ENCODE measurements at places on chromosomes 4 and X.

GRCh38 chr4:16092682-16093319, 9.0 kb upstream of the PROM1 start:
- no peak for DNase-seq

DNA sequence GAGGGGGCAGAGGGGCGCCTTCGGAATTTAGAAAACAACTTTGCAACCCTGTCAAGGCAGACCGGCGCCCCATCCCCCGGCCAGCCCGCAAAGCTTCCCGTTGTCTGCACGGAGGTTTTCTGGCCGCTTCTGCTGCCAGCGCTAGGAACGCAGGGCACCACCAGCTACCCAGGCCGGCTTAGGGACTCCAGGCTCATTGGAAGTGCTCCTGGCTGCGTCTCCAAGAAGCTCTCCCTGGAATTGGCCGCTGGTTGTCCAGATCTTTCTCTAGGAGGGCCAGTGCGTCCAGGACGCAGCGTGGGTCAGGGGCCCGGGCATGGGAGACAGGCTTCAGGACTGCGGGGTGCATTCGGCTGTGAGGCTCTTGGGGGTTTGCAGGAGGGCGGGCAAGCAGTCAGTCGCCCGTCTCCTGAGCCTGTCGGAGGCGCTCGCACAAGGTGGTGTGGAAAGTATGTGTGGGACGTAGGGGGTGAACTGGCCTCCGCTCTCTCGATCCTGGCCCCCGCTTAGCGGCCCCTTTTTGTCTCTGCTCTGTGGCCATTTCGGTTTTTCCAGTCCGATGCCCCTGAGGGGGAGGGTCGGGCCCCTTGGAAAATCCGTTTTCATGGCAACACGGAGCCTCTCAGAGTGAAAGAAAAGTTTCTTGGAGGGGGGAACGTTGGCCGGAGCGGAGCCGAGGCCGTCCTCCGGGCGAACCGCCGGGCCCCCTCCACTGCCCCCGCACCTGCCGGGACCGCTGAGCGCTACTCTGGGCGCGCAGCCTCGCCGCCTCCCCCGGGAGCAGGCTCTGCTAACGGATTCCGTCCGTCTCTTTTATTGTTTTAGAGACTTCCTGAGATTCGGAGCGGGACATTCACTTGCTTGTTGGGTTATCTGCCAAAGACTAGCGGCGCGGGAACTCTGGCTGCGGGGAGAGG, 810 bp upstream of the SOX3 start:
- no peak for DNase-seq

DNA sequence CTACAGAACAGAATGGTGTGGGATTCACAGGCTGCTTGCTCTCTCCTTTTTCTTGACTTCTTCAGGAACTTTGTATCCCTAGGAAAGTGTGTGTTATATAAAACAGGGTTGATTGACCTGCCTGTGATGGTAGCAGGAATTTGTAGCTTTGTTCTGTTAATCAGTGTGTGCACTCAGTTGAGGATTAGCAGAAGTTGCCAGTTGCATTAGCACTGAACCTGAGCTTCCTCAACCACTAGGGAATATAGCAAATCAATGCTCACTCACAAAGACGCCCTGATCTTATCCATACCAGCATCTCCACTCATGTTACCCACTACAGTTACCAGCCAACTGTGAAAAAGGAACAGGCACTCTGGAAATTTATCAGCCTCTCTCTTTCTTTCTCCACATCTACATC, 319.1 kb upstream of the EMCN start:
- no peak for DNase-seq

DNA sequence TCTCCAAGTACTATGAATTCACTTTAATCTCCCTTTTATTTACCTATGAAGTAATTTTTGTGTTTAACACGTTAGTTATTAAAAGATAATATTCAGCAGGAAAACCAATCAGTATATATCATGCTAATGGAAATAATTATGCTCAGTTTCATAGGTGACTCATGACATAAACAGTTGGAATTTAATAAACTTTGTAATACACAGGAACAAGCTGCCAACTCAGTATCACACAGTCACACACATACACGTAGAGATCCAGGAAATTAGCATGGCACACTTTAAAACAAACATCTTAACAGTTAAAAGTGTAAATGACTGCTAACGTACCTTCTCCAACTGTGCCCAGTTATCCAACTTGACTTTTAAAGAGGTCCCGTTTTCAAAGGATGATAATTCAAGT, 2.3 kb downstream of the SPATA4 start:
- DNase-seq = no peak

GRCh38 chr4:70687392-70687791, 940 bp upstream of the UTP3 start:
- DNase-seq = no peak

DNA sequence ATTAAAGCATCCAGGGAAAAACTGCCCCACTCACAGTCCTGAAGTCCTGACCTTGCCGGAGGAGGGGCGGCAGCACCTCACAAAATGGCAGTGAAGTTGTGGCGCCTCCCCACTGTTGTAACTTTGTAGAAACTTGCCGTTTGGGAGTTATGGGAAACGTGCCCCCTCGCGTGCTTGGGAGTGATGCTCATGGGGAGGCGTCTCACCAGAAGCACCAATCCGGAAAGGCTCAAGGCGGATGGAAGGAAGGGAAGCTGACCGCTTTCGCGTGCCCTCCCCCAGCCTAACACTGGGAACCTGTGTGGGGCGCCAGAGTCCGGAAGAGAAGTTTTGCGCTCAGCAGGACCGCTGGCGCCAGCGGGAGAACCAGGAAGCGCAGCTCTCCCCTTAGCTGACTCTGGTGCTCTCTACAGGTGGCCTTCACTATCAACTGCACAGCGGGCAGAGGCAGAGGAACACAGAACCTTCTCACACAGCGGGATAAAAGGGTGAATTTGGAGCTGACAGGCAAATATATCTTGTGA, at the start of the genes CT45A10 and SAGE1:
TSS of gene CT45A10 (minus strand) at position 151 of the 524 bp plus-strand sequence. CDS start 8,100 bp downstream, outside the sequence.
TSS of gene SAGE1 (plus strand) at position 423 of the 524 bp plus-strand sequence. CDS start 2,527 bp downstream, outside the sequence.
- DNase-seq = no peak

DNA sequence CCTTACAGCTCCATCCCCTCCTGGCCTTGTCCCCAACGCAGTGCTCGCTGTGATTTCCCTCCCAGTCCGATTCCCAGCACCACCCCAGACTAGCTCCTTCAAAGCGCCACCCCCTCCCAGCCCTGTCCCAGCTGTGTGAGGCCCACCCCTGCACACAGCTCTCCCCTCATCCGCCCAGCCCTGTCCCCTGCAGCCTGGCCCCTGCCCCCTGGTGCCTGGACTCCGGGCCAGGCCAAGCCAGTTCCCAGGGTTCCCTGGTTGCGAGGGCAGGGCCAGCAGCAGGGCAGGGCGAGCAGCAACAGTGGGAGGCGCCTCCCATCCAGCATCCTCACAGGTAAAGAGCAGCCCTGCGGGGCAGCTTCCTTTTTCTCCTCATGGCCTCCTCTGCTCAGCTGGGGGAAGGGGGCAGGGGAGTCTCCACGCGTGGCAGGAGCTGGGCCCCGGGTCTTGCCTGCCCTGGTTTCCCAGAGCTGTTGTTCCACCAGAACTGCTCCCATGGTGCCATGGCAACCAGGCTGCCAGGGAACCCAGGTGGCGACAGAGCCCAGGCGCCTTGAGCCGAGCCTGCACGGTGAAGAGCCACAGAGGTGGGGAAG, 24.8 kb downstream of the IQSEC2 start:
- DNase-seq = no peak

DNA sequence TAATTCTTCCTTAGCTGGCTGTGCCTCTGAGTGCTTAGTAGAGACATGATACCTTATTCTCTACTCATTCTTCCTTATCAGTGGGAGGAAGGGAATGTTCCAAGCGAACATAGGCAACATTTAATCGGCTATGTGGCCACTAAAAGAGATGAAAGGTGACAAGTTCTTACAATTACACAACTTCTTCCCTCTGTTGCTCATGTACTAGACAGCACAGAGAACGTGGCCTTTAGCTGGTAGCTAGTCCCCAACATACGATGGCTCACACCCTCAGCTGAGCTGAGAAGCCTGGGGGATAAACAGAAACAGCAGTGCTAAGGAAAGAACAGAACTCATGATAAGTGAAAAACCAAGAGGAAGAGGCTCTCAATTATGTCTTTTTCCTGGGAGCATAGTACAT, 52.2 kb downstream of the APOO start:
- DNase-seq = no peak

GRCh38 chr4:42676066-42676951, 19.4 kb upstream of the ATP8A1 start:
- DNase-seq = no peak

DNA sequence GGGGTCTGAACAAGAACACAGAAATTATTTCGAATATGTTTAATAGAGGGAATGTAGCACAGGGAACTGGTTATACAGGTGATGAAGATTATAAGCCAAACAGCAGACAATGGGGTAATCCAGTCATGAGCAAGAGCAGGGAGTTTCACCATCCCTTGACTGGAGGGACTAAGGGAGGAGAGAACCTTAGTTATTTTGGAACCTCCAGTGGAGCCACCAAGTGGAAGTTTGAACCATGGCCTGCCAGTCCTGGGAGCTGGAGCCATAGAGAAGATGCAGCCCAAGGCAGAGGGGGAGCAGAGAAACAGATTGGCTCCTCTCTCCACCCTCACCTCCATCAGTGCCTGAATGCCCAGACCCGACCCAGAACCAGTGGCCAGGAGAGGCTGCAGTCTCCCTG, 264.6 kb upstream of the RASGEF1B start:
- no peak for DNase-seq

DNA sequence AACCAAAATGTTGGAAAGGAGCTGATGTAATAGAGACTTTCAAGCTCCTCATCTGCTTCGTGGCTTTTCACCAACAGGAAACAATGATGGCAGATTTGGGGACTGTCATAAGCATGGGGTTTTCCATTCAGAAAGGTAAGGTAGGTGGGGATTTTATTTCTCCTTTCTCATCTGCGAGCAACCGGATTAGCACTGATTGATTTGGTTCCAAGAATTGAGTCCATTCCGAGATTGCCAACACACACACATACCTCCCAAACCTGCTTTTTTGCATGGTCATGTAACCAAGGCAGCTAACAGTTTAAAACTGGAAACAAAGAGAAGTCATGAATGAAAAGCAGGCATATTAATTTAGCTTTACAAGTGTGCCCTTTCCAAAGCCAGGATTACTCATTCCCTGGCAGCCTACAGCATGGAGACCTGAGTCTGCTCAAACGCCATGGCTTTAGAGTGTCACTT, 63.0 kb upstream of the LNX1 start:
- DNase-seq = no peak

DNA sequence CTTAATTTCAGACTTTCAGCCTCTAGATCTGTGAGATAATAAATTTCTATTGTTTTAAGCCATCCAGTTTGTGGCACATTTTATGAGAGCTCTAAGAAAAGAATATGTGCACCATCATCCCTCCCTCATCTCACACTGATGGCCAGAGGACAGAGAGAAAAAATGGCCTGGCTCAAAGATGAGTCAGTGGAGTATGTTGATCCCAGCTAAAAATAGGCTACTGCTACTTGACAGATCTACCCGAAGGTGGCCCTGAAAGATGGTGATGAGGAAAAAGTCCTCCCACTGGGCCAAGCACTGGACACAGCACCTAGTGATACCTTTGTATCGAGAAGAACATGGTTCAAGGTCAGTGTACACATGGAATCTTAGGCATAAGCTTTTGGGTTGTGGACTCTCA, 38.2 kb upstream of the DCTD start:
- no peak for DNase-seq

DNA sequence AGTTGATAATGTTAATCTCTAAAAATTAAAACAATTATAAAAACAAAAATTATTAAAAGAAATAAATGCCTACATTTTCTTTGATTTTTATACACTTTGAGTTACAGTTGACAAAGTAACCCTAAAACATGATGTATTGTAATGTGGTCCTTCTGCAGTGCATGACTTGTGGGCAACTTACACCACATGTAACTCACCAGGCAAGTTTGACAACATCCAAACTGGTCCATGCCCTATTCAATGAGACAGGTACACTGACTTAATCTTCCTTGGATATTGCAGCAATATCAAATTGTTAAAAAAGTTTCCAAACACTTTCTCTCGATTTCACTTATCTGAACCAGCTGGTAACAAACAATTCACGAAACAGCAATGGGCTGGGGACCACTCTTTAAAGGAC, 81.5 kb downstream of the FTHL17 start:
- DNase-seq = no peak

- DNase-seq = no peak
Observed at GRCh38 chr4:70874268-70875156, 27.7 kb upstream of the MOB1B start.

DNA sequence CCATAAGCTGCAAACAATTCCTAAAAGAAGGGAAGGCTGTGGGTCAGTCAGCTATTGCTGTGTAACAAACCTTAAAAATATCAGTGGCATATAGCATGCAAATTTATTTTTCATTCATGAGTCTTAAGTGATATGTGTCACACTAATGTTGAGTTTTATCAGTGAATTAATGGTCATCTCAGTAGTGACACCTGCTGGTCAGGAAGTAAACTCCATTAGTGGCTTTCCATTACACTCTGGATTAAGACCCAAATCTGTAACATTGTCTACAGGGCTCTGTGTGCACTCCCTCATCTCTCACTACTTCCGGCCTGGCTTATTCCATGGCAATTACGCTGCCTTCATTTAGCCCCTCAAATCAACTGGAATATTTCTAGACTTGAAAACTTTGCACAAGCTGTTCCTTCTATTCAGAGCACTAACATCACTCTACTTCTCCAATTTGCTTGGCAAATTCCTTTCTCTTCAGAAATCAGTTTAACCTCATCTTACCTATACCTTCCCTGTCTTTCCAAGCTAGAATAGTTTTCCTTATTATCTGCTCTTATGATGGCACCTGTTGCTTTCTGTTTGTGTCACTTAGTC, 217.3 kb upstream of the TAPT1 start:
- DNase-seq = no peak

DNA sequence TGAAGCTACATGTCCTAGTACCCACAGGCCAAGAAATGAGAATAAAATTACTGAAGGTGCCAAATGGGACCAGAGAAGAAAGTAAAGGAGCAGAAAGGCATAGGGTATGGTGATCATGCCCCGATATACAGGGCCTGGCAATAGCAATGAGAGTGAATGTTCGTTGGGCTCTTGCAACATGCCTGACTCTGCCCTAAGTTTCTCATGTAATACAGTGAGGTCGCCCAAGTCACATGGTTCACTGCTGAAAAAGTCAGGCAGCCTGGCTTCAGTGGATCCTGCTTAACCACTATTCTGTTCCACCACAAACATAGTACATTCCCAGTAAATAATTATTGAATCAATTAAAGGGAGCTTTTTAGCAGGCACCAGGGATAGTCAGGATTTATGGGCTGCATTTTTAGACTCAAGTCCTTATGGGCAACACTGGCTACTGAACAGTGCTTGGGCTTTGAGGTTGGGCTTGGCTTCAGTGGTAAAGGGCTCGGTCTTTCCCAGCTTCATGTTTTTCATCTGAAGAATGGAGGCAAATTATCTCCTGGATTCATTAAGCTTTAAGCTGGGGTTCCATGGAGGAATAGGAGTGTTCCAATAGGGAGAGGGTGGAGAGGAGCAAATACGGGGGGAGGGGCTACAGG, 67.1 kb upstream of the ZNF518B start:
- no peak for DNase-seq

DNA sequence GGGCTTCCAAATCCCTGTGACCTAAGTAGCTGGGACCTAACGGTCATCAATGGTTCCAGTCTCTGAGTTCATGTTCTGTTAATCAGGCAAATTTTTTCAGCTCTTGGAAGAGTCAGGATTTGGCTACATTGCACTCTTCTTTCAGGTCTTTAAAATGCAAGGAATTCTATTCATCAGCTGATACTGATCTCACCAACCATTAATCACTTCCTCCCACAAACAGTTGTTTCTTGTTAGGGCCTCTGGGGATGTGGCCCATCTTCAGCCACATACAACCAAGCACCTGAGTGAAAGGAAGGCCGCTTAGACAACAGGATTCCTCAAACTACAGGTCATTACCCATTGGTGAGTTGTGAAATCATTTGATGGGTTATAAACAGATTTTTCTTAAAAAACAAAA, 71.7 kb downstream of the FANCB start:
- DNase-seq = no peak

All from activated naive CD4-positive, alpha-beta T cell (primary cell).